ENCODE measurements at places on chromosomes 7 and 10.

- DNase-seq: no peak
Measured at GRCh38 chr7:97313900-97314299, 196.4 kb downstream of the SDHAF3 start.

GRCh38 chr10:20088061-20088701 is 271.9 kb downstream of the PLXDC2 start:
- DNase-seq: no peak

DNA sequence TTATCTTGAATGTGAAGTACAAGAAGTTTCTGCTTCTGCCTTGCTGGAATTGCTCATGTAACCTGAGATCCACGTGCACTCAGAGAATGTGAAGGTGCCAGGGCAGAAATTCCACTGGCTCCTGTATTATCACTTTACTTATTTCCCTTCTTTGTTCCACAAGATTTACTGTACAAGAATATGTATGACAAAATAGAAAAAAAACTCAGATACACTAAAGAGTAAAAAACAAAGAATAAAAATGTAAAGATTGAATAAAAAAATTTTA is 43.0 kb downstream of the PLCE1 start:
- DNase-seq: no peak

GRCh38 chr7:29565634-29565981 is 2.0 kb downstream of the PRR15 start:
- DNase-seq: no peak

DNA sequence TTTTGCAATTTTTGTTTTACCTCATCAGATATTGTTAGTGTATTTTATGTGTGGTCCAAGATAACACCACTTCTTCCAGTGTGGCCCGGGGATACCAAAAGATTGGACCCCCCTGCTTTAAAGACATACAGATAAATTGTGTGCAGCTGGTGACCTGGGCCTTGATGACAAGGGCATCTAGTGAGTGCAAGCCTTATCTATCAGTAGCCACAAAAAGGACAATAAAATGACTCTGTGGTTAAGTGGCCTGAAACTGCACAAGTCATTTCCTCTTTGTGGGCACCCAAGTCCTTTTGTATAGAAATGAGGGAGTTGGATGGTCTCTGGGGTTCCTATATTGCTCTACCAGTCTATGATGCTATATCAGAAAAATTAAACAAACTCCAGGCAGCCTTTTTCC is 98.1 kb downstream of the PARD3 start:
- no peak for DNase-seq

DNA sequence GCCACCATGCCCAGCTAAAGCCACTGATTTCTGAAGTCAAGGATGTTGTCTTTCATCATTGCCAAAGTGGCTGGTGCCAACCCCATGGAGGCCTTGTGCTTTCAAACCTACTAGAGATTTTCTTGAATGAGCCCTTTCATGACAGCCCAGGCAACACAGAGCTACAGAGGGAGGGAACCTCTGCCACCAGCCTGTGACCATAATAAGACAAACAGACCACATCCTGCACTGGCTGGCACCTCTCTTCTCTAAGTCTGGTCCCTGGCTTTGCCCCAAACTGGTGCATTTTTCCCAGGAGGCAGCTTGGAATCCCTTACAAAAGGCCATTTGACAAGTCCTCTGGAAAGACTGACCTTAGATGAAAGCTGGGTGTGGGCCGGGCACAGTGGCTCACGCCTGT is 348.8 kb downstream of the GALNT17 start:
- no peak for DNase-seq
